ENCODE measurements at places on chromosomes 5 and 9.

DNA sequence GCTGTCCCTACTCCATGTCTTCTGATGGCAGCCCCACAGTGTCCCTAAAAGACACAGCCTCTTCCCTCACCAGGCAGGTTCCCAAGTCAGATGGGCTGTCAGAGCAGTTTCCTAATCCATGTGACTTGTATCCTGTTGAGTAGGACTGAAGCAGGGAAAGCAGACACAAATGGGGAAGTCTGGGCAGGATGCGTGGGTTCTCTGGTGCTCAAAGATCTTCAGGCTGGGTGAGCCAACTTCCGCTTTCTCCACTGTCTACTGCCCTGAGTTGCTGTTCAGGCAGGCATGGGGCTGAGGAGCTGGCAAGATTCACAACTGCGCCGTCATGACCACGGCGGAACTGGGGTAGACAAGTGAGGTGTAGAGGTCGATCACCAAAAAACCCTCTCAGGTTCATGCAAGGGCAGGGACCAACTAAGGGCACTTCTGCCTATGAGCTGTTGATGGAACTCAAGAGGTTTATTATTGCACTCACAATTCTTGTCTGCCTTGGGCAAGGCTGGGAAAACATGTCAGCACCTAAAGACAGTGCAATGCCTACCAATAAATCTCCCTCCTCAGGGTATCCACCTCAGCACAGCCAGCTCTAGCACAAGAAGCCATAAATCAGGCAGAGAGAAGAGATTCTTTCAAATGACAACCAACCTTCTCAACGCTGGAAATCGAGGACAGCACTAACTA is 83.4 kb downstream of the RAPGEF1 start:
- DNase-seq, result no peak

- no peak for DNase-seq
Measured at GRCh38 chr9:36136272-36136893, at the start of gene GLIPR2. Gene GLIPR2, plus strand, starts transcription at chr9:36136733. Its CDS starts 46 bp downstream, at chr9:36136779.

GRCh38 chr9:70081120-70081495 is 37.5 kb downstream of the MAMDC2 start:
- no peak for DNase-seq

- DNase-seq, result no peak
Measured at GRCh38 chr5:123429221-123429954, 6.2 kb upstream of the CEP120 start.

DNA sequence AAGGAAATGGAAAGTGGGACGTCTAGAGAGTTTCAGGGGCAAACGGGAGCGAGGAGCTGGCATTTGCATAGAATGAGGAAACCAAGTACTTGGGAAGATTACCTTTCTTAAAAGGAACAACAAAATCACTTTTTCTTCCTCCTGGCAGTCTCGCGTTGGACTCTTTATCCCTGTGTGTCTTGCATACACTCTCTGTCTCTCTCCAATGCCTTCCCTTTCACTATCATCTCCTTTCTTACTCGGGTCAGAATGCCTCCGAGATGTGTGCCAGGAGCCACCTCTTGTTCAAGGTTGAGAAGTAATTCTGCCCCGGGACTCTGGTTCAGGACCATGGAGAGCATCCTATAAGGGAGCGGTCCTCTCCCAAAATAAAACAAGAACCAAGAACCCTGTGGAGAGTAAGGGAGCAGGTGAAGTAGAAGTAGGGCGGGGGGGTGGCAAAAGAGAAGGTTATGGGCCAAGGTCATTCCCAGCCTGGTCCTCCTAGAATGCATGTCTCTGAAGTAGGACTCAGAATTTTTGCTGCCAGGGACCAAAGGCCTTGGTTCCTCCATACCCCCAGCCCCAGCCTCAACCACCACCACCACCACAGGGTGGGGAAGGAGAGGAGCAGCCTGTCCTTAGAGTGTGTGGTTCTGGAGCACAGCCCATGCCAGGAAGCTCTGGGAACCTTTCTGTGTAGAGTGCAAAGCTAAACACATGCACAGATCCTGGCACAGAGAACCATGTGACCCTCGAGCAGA is 72.1 kb upstream of the ARAP3 start:
- no peak for DNase-seq

GRCh38 chr5:161944974-161945373 is 97.1 kb downstream of the GABRA1 start:
- no peak for DNase-seq

DNA sequence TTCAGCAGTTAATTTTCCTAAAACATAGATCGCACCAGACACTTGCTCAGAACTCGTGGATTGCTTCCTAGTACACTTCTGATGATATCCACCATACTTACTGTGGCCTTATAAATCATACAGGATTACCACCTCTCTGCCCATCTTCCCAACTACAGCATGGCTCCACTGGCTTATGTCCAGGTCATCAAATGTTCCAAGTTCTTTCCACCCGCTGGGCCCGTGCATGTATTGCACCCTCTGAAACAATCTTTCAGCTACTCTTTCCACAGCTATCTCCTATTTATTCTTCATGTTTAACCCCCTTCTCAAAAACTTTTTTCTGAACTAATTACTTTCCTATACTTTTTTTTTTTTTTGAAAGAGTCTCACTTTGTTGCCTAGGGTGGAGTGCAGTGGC is 18.5 kb downstream of the FBXW2 start:
- no peak for DNase-seq

DNA sequence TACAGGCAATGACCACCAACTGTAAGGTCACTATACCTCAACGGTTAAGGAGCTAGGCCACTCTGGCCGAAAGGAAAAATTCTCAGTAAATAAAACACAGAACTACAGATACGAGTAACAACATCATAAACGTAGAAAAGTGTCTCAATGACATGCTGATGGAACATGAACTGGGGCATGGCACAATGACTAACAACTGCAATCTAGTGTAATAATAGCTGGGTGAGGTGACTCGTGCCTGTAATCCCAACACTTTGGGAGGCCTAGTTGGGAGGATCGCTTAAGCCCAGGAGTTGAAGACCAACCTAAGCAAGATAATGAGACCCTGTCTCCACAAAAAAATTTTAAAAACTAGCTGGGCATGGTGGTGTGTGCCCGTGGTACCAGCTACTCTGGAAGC is 9.8 kb upstream of the RAPGEF6 start:
- no peak for DNase-seq

DNA sequence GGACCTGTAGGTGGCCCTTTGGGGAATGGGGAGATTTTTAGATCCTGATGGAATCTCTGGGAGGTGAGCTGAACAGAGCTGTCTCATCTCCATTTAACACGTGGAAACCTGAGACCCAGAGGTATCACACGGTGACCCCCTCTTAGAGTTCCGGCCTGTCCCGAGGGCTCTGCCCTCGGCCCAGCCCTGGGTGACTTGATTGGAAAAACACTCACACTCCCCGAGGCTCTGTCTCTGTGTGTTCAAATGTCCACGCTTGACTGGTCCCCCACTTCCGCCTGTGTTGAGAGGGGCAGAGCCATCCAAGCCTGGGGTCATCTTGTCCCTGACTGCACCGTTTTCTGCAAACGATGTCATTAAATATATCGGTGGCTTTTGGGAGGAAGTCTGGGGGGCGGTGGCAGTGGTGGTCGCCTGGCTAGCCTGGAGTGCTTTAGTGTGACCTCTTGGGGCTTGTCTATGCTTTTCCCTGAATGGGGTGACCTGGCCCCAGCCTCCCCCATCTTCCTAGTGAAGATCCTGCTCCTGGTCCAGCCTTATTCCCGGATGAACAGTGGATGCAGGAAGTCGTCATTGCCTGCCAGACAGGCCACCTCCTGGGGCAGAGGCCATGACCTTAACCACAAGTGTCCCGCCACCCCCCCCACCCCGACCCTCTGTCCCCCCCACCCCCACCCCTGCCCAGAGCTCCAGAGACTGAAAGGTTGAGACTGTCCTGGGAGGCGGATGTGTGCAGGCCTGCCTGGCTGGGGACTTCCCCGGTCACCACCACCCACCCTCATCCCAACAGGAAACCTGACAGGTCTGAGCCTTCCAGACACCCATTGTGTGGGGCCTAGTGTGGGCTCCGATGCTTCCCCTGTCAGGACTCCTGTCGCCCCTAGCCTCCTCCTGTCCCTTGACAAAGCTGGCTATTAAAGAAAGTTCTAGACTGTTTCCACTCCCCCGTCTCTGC is 5.3 kb upstream of the DAB2IP start:
- DNase-seq, result no peak

DNA sequence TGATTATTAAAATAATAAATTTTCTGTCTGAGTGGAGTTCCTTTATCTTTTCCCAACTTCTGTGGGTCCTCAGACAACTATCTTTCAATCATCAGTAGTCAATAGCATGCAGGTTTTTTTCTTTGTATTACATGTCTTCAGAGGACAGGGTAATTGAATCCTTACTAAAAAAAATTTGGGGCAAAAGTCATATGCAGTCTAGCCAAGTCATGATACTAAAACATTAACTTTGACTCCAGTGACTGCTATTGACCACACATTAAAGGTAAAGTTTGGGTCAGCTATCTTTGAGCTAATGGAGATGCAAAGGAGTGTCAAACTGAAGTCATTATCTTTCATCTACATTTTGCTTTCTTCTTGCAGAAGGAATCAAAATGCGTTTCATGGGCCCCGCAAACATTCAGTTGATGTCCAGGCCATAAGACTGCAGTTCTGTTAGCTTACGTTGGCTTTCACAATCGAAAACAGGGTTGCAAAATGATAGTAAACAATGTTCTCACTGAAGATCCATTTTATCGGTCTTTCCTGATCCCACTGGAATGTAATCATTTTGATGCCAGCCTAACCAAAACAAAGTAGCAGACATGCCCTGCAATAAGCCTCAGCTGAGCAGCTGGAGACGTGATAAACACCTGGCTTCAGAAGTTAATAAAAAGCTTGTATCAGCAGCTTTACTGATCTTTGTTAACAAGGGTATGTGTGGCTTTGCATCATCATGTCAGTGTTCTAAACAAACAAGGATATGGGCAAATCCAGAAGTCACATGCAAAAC is 186.1 kb upstream of the PRLR start:
- DNase-seq, result no peak

- no peak for DNase-seq
Measured at GRCh38 chr9:101403516-101404285, 5.0 kb downstream of the ZNF189 start.

DNA sequence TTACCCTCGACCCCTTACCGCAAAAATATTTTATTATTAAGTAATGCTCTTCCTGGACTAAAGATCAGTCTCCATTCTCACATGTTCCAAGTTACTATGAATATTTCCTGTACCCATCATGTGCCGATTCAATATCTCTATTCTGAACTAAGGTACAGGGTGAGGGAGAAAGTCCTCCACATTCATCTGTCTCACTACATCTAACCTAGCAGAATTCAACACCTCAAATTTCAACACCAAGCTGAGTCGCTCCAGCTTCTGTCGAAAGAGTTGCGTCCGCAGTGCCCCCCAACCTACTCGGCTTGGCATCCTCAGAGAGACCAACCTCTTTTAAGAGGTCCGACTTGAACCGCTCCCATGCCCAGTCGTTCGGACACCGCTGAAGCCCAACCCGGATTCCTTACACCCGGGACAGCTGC is 1.0 kb downstream of the CERT1 start:
- DNase-seq, result no peak

DNA sequence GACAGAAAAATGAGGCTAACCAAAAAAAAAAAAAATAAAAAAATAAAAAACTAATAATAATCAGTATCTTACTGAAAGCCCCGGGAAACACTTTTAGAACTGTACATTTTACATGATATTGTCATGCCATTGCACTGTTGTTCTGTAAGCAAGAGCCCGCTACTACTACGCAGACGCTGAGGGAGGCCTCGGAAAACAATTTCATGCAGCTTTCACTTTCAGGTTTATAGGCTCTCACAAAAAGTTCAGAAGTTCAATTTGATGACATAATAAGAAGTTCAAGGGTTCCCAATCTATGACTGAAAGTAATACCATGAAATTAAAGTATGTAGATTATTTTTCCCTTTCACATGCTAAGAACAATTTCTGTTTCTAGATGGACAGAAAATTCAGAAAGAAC is 318.3 kb upstream of the ITGA1 start:
- no peak for DNase-seq

DNA sequence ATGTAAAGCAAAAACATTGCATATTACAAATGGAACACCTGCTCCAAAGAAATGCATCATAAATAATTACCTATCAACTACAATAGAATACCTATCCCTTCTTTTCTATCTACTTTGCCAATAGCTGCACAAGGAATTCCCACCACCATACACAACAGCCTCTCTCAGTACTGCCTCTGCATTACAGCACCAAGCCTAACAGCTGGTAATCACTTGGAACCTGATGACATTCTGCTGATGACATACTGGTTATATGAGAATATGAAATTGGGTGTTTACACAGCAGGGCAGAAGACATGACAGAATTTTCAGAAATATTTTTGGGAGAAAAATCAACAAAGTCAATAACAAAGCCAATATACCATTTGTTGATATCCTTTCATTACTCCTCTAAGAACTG is 43.2 kb downstream of the PSMB7 start:
- DNase-seq, result no peak

- DNase-seq, result no peak
Measured at GRCh38 chr9:93261281-93261680, 77.3 kb downstream of the WNK2 start.

DNA sequence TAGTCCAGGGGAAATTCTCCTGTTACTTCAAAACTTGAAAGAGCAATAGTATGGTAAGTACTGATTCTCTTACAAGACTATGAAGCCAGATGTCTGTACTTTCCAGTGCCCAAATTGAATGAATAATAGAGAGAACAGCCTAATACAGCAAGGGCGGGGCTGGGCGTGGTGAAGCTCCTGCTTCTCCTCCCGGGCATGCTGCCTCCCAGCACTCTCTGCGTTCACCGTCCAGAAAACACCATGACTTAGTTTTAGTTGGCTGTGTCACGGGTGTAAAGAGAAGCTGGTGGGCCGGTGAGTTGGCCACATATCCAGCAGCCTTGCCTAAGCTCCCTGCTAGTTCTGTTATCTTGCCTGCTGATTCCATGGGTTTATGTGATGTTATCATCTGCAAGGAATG is 40.7 kb upstream of the ADAMTS2 start:
- DNase-seq, result no peak

DNA sequence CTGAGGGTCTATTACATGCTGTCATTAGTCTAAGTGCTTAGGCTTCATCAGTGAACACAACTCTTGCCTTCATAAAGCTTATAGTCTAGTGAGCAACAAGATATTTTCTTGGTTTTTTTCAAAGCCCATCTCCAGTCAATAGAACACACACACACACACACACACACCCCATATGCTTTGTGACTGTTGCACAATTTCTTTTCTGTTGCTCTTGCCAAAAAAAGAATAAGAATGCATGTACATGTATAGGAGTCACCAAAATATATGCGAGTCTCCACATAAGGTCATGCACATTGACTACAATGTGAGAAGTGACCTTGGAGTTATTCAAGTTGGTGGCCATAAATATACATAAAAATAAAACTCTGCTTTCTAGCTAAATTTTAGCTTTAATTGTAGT is 351.5 kb upstream of the TLE4 start:
- DNase-seq, result no peak
